CD4-positive, alpha-beta memory T cell (primary cell): ENCODE measurements at places on chromosomes 7 and 10. TPM values are rescaled to one million over a fixed set of nuclear protein-coding genes. Genes with fewer than 3 reads are reported as not detected.

ARMC3 gene
- polyA plus RNA-seq, result not detected

CHST3 gene
- not detected for polyA plus RNA-seq

NPSR1 gene
- not detected for polyA plus RNA-seq

C10orf90 gene
- polyA plus RNA-seq, result not detected

UPK3B gene
- polyA plus RNA-seq, result not detected

LBX1 gene
- not detected for polyA plus RNA-seq

C10orf67 gene
- polyA plus RNA-seq, result 0.16 TPM

GPR26 gene
- polyA plus RNA-seq, result not detected

INA gene
- not detected for polyA plus RNA-seq

PDZD7 gene
- polyA plus RNA-seq, result 0.20 TPM

OAT gene
- polyA plus RNA-seq, result 80.4 TPM

NKX6-2 gene
- not detected for polyA plus RNA-seq

MYL10 gene
- polyA plus RNA-seq, result not detected

NUTM2B gene
- 0.14 TPM for polyA plus RNA-seq

C7orf33 gene
- not detected for polyA plus RNA-seq
